Left ventricle myocardium inferior (tissue), 1 donor: ENCODE measurements at places on chromosomes 12 and 14.

- DNase-seq = no peak
These were observed 16.1 kb downstream of the TAMALIN start for GRCh38 chr12:52022841-52023181.

DNA sequence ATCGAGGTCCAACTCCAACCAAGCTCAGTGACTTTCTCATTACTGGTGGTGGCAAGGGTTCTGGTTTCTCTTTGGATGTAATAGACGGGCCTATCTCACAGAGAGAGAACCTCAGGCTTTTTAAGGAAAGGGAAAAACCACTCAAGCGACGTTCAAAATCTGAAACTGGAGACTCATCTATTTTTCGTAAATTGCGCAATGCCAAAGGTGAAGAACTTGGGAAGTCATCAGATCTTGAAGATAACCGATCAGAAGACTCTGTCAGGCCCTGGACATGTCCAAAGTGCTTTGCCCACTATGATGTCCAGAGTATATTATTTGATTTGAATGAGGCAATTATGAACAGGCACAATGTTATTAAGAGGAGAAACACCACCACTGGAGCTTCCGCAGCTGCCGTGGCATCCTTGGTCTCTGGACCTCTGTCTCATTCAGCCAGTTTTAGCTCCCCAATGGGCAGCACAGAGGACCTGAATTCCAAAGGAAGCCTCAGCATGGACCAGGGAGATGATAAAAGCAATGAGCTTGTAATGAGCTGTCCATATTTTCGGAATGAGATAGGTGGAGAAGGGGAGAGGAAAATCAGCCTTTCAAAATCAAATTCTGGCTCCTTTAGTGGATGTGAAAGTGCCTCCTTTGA lies 343.5 kb upstream of the RGS6 start:
- DNase-seq = no peak

DNA sequence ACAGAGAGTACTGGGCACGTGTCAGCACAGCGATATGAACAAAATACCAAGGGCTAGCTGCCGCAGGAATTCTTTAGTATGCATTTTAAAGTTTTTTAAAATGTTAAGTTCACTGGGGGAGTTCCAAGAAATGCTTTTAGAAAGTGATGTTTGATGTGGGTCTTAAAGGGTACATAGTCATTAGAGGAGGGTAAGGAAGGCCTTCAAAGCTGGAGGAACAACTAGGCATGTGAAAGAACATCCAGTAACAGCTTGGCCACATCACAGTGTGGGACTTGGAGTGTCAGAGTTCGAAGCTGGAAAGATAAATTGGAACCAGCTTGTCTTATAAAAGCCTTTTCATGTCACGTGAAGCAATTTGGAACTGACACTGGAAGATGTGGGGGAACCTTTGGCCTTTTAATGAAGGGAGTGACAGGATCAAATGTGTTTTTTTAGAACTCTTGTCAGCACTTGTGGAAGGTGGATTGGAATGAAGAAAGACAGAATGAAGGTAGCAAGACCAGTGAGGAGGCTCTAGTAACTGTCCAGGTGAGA lies 57.7 kb downstream of the WDR20 start:
- DNase-seq = no peak

- DNase-seq = no peak
These were observed 11.2 kb downstream of the COX14 start for GRCh38 chr12:50123203-50123602.

GRCh38 chr12:26748741-26749431 lies 84.1 kb downstream of the ITPR2 start:
- DNase-seq = no peak

DNA sequence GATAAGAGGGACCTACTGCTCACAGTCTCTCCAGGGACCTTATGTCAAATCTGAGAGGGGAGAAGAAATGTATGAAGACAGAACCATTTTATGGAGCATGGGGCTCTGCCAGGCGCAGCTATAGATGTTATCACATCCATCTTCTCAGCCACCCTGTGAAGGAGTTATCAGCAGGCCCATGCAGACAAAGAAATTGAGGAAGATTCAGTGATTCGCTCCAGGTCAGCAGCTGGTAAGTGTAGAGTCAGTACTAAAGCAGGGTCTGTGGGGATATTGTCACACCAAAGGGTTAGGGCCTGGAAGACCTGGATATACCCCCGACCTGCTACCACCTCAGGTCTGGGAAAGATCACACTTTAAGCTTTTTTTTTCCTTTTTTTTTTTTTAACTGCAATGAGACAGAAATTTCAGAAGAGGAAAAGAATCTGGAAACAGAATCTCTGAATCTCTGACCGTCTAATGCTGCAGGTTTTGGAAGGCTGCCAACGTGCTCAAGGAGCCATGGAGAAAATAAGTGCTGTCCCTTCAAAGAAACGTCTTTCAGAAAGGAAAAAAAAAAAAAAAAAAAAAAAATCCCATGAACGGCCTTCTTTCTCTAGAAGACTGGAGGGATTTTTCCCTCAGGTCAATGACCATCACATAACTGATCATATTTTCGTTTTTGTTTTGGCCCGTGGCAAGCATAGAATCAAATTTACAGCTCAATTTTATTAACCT lies 73.3 kb upstream of the PLEKHG7 start:
- DNase-seq = no peak

GRCh38 chr14:33812181-33812580 lies 138.7 kb downstream of the EGLN3 start:
- no peak for DNase-seq

DNA sequence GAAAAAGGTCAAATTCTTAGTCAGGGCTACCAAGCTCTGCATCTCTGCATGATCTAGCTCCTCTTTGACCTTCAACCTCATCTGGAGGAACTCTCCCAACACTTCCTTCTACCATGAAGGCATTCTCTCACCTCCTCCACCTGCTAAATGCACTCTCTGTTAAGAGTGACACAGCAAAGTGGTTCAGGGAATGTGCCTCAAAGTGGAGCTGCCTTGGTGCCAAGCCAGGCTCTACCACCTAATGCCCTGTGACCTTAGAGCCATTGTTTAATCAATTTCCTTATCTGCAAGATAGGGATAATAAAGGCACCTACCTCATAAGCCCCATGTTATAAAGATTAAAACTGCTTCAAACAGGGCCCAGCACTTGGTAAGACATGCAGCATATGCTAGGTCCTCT lies 236.7 kb downstream of the ANO2 start:
- no peak for DNase-seq

DNA sequence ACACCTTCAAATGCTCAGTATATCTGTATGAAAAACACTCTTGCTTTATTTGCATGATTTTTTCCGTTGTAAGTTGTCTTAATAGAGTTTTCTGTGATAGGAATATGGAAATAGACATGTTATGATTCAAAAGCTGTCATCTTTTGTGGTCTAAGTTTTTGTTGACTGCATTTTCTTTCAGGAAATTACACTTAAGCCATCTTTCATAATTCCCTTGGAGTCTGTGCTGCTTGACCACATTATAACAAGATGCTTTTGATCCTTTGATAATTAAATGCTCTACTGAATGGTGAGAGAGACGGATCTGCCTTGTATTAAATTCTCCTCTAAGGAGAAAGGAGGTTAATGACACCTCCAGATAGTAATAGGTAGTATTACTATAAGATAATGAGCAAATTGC lies 272.8 kb upstream of the DAAM1 start:
- DNase-seq = no peak

GRCh38 chr12:108333898-108334699 lies 5.0 kb downstream of the CMKLR1 start:
- DNase-seq = no peak

DNA sequence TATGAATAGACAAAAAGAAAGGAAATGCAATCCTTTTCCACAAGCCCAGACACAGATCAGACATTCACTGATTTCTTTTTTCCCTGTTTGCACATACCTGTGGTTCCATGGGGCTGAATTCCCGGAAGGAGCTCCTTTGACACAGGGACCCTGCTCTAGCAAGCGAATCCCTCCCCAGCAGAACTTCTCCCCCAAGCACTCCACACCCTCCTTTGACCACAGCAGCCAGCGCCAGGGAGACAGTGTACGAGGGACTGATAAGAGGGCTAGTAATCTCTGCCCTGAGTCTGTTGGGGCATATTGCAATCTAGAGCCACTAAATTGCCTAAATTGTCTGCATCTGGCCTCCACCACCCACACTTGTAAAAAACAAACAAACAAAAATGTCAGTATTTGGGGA lies 83.4 kb upstream of the NTF3 start:
- no peak for DNase-seq
